Activated CD4-positive, alpha-beta T cell treated with anti-CD3 and anti-CD28 coated beads, Interleukin-2, amount 50 U/mL, for 24 hours (primary cell): ENCODE measurements at places on chromosomes 4 and X.
A peak's percentile ranks its signal among the peaks of the same experiment; 100 is the strongest.

DNA sequence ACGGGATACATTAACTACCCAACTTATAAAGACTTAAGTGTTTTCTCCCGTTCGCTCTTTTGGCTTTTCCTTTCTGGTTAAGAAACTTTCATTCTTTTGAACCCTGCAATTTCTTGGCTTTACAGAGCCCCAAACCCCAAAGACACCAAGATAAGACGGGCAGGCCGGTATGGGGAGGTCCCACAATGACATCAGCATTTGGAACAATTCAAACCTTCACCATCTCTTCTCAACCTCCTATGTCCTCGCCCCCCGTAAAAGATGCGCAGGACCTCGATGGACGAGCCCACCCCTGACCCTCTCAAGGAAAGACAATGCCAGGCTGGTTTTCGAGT lies 999 bp downstream of the ZNF518B start:
- no peak for DNase-seq

DNA sequence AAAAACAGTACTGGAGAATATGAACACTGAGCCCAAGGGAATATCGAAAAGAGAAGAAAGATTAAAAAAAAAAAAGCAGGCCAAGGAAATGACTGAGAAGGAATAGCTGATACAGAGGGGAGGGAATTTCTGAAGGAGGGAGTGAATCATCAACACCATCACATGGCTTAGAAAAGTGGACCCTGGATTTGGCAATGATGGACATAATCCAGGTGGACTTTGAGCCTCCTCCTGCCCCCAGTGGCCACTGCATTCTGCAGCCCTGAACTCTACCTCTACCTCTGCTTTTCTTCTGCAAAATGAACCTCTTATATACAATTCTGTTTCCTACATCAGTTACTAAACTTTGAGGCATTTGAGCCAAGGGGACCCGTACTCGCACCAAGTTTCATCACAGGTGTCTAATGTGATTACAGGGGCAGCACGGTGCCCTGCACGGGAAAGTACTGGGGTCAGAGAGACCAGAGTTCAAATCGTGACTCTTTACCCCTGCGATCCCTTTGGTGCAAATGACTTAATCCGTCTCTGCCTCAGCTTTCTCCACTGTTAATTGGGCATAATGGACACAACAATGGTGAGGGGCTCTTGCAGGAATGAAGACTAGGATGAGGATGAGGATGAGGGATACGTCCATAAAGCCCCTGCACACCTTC lies 1.1 kb downstream of the OCIAD2 start:
- DNase-seq: no peak

DNA sequence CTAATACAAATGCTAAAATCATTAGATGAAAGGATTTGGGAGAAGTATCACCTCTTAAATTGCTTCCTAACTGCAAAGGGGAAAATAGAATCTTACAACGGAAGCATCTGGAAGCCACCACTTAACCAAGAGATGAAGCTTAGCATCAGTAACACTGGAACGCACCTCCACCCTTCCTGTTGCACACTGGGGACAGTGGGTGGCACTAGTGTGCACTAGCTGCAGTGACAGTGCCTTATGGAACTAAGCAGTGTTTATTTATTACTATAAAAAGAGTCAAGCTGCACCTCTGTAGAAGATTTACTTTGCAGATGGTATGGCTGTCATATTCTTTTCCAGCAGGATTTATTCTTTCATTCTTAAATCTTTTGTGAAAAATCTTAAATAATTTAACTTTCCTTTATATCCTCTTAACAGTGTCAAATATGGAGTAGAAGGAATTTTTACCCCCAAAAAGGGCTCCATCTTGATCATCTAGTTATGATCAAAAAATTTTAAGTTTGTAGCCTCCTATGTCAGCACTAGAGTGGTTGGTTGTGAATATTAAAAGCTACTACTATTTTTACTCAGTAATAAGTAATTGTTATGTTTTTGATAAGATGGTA lies 76.7 kb downstream of the SCD5 start:
- DNase-seq: no peak

GRCh38 chrX:124736553-124737270 lies 390.3 kb downstream of the SH2D1A start:
- DNase-seq: peak; percentile 0

- DNase-seq: no peak
These were observed 120.4 kb upstream of the EOLA2 start for GRCh38 chrX:150058728-150059127.
